ENCODE measurements at places on chromosomes 12 and 14.
A peak's percentile ranks its signal among the peaks of the same experiment; 100 is the strongest.

GRCh38 chr12:54378796-54379397 is 5.6 kb downstream of the ZNF385A start:
- peak; percentile 65 for DNase-seq

DNA sequence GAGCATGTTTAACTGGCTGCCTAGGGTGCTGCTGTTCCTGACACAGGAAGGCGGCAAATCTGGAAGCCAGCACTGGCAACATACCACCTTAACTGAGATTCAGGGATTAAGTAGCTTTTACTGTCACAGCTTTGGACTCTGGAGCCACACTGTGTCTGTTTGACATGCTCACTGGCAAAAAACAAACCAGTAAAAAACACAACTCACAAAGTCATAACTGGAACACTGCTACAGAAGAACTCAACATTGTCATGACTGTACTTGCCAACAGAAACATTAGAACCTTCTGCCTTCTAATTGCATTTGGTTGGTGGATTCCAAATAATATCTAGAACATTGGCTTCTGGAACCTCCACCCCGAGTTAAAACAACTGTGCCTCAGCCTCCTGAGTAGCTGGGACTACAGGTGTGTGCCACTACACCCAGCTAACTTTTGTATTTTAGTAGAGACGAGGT is 117.6 kb downstream of the TTC6 start:
- no peak for DNase-seq

DNA sequence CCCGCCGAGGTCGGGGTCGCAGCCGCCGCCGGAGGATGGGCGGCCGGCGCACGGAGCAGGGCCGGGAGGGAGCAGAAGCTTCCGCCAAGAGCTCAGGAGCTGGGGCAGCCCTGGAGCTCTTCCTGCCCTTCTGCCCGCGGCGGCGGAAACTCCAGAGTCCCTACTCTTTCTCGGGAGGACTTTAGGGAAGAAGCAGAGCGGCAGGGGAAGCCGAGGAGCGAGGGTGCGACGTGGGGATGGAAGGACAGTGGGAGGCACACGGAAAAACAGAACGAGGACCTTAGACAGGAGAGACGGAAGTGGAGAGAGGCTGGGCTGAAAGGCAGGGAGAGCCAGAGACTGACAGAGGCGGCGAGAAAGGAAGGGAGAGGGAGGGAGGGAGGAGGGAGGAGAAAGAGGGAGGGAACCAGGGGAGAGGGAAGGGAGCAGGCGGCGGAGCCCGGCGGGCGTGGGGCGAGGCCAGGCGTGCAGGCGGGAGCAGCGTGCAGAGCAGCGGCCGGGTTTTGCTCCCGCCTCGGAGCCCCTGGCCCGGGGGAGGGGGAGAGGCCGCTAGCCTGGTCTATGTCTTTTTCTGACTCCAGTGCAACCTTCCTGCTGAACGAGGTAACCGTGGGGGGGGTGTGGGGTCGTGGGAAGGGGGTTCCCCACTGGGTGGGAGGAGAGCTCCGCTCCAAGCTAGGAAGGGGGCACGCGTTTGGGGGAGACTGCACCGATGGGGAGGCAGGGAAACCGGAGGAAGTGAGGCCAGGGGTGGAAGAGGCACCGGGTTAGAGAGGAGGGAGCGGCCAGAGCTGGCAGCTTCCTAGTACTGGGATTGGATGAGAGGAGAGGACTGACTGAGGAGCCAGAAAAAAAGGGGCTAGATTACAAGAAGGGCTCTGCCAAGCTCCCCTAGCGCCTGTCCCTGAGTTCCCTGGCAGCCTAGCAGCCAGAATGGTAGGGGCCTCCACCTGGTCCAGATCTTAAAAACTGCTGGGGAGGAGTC is 2.9 kb upstream of the CACNB3 start:
- DNase-seq, result peak; percentile 88

- peak; percentile 79 for DNase-seq
Measured at GRCh38 chr12:57093415-57094207, 4.7 kb downstream of the NAB2 start.

GRCh38 chr14:94646481-94646880 is 34.3 kb downstream of the SERPINA3 start:
- DNase-seq, result peak; percentile 73

Measured in fibroblast of skin of back (primary cell).